ENCODE measurements at places on chromosomes 11 and 22.

GRCh38 chr11:41400819-41401382, 58.6 kb downstream of the LRRC4C start:
- no peaks in the 10 kb centered on the region for H3K4me1 ChIP-seq
- no peaks in the 10 kb centered on the region for H3K27me3 ChIP-seq
- no peak for DNase-seq
- H3K27ac ChIP-seq, result no peak overlapping the region
- no peak overlapping the region for H3K4me3 ChIP-seq

- H3K27me3 ChIP-seq, result no peaks in the 10 kb centered on the region
- DNase-seq, result no peak
- no peak overlapping the region for H3K27ac ChIP-seq
- no peak overlapping the region for H3K4me3 ChIP-seq
- H3K36me3 ChIP-seq, result no peaks in the 10 kb centered on the region
These were observed 74.9 kb upstream of the RAG2 start for GRCh38 chr11:36672815-36673450.

GRCh38 chr11:4466131-4466870, 16.1 kb upstream of the OR52K1 start:
- no peaks in the 10 kb centered on the region for H3K4me1 ChIP-seq
- no peak overlapping the region for H3K4me3 ChIP-seq
- H3K27ac ChIP-seq, result no peak overlapping the region
- no peaks in the 10 kb centered on the region for H3K27me3 ChIP-seq
- no peaks in the 10 kb centered on the region for H3K36me3 ChIP-seq
- DNase-seq, result no peak

DNA sequence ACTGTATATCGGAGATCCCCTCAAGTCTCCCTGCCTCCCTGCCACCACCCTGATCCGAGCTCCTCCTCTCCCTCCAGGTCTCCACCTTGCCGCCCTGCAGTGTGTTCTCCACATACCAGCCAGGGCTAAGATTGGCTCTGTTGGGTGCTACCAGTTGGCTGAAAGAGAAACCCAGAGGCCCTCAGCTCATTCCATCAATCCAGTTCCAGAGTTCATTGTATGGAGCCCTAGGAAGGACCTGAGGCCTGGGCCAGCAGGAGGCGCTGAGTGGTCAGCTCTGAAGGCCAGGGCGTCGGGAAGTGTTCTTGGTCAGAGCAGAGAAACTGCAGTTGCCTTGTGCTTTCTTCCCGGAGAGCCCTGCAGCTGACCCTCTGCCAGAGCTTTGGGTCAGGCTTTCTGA, 2.2 kb upstream of the TOP3B start:
- no peak for DNase-seq
- no peaks in the 10 kb centered on the region for H3K27me3 ChIP-seq
- H3K4me1 ChIP-seq, result peaks cover 17% of the 10 kb centered on the region

- no peaks in the 10 kb centered on the region for H3K27me3 ChIP-seq
- no peak overlapping the region for H3K4me3 ChIP-seq
- no peaks in the 10 kb centered on the region for H3K36me3 ChIP-seq
- no peak for DNase-seq
- no peak overlapping the region for H3K27ac ChIP-seq
- H3K4me1 ChIP-seq, result no peaks in the 10 kb centered on the region
These were observed 1.7 kb upstream of the CELSR1 start for GRCh38 chr22:46539169-46539568.

- no peaks in the 10 kb centered on the region for H3K4me1 ChIP-seq
- H3K36me3 ChIP-seq, result no peaks in the 10 kb centered on the region
- no peaks in the 10 kb centered on the region for H3K27me3 ChIP-seq
- no peak for DNase-seq
These were observed 336.5 kb downstream of the MIAT start for GRCh38 chr22:26993886-26994285.

- H3K4me1 ChIP-seq, result no peaks in the 10 kb centered on the region
- no peaks in the 10 kb centered on the region for H3K27me3 ChIP-seq
- DNase-seq, result no peak
- H3K36me3 ChIP-seq, result no peaks in the 10 kb centered on the region
These were observed 112.8 kb downstream of the FBXO7 start for GRCh38 chr22:32587449-32587848.

GRCh38 chr11:107157809-107158187, 139.5 kb upstream of the GUCY1A2 start:
- DNase-seq, result no peak
- H3K27ac ChIP-seq, result no peak overlapping the region
- H3K36me3 ChIP-seq, result no peaks in the 10 kb centered on the region
- H3K27me3 ChIP-seq, result no peaks in the 10 kb centered on the region
- no peak overlapping the region for H3K4me3 ChIP-seq

GRCh38 chr22:44683237-44683636, 18.8 kb upstream of the PRR5 start:
- peaks cover 56% of the 10 kb centered on the region for H3K4me1 ChIP-seq
- H3K4me3 ChIP-seq, result no peak overlapping the region
- H3K36me3 ChIP-seq, result no peaks in the 10 kb centered on the region
- H3K27me3 ChIP-seq, result no peaks in the 10 kb centered on the region
- no peak overlapping the region for H3K27ac ChIP-seq
- DNase-seq, result no peak
